T-helper 2 cell (primary cell): ENCODE measurements at places on chromosomes 6 and 20.

GRCh38 chr6:103554911-103555310 lies 1304.8 kb downstream of the HACE1 start:
- DNase-seq = no peak

DNA sequence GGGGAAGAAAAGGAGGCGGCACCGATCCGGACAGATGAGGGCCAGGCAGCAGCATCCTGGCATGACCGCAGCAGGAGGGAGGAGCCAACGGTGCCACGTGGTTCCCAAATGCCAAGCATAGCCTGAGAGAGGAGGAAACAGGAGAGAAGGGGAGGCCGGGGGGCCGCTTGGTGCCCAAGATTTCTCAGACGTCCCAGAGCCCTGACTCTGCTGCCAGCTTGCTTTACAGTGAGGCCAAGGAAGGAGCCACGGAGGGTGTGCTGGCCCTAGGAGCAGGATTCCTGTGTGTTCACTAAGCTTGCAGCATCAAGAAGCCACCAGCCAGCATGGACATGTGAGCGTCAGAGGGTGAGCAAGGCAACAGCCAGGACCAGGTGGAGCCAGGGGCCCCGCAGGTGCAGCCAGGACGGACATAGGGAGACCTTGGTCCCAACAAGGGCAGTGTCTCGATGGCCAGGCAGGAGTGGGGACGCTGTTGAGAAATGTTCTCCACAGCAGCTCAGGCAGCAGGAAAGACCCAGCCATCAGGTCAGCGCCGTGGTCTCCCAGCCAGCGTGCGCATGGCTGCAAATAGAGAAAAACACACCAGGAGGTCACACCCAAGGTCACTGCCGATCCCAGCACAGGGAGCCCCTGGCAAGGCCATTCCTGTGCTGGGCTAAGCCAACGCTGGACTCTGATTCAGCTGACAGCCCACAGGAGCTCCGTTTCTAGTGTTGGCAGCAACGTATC lies 143.7 kb downstream of the DLL1 start:
- DNase-seq = no peak

GRCh38 chr6:35360349-35361138 lies 18.2 kb downstream of the PPARD start:
- DNase-seq = no peak

- DNase-seq = no peak
These were observed 32.5 kb upstream of the NKAIN2 start for GRCh38 chr6:123771126-123771525.

DNA sequence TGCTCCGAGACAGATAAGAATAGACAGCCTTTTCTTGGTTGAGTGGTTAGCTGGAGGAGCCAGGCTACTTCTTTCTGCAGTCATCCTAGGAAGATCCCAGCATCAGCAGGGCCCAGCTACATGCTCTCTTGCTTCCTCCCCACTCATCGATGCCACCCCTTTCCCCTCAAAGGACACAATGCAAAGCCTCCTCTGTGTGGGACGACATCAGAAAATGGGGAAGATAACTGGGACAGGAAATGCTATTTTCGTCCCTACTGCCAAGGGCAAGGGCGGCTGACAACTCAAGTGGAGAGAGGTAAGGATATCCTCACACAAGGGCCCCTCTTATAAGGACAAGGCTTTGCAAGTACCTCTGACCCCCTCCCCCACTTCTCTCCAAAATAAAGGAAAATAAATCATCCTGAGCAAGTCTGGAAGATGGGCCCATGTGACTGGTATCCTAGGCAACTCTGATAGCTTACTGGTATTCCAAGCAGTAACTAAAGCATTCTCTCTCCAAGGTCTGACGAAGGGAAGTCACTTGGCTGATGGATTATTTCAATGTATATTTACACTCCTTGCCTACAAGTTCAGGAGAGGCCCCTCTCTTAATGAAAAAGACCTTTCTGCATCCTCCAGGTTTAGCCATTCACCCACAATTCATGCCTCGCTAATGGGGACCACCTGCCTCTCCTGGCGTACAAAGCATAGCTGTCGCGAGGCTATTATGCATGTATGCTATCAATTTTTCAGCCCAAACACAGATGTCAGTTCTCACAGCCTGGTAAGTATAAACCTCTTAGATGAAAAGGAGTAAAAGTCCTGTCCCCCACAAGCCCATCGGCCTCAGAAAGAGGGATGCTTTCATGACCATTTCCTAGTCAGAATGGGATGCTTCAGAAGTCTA lies 11.3 kb downstream of the ELMO2 start:
- no peak for DNase-seq
